ENCODE measurements at places on chromosomes 16 and 17. TPM values are rescaled to one million over a fixed set of nuclear protein-coding genes. Genes with fewer than 3 reads are reported as not detected.

The SMPD3 gene
- 0.15 TPM for polyA plus RNA-seq

The PPM1E gene
- polyA plus RNA-seq, result 0.20 TPM

The NOL3 gene
- polyA plus RNA-seq, result 115 TPM

The SLC12A3 gene
- not detected for polyA plus RNA-seq

The GIT1 gene
- polyA plus RNA-seq, result 31.6 TPM

Data from heart right ventricle (tissue), 16 donors.